Stimulated activated CD4-positive, alpha-beta T cell treated with anti-CD3 and anti-CD28 coated beads, Interleukin-15, amount 100 ng/mL, for 1 hour (primary cell): ENCODE measurements at places on chromosomes 7 and 10.

DNA sequence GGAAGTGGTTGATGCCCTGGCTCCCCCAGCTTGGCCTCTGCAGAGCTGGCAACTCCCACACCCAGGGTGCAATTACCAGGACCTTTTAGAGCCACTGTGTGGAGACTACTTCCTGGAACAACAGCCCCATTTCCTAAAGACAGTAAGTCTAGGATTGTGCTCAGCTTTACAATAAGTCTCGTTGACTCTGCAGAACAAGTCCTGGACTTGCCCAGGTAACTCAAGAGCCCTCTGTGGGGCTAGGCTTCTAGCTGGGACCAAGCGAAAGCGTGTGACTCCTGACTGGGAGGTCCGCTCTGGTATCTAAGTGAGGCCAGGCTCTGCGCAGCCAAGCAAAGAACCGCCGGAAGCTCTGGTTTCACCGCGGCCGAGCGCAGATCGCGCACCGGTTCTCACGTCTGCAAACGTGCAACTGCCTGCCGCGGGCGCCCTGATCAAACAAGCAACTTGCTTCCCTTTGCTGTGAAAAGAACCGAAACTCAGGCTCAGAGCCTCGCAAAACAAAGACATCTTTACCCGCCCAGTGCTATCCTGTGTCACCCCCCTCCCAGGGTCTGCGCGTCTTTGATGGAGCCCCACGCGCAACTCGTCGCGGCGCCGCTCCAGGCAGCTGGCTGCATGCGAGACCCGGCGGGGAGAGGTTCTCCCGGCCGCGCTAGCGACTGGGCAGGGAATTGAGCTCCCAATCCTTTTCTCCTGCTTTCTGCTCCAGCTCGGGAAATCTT lies 4.4 kb upstream of the PDLIM1 start:
- DNase-seq, result no peak

GRCh38 chr7:159028508-159029401 lies 115.9 kb downstream of the VIPR2 start:
- DNase-seq, result no peak

- no peak for DNase-seq
These were observed 56.3 kb upstream of the ZPBP start for GRCh38 chr7:50149369-50149768.

DNA sequence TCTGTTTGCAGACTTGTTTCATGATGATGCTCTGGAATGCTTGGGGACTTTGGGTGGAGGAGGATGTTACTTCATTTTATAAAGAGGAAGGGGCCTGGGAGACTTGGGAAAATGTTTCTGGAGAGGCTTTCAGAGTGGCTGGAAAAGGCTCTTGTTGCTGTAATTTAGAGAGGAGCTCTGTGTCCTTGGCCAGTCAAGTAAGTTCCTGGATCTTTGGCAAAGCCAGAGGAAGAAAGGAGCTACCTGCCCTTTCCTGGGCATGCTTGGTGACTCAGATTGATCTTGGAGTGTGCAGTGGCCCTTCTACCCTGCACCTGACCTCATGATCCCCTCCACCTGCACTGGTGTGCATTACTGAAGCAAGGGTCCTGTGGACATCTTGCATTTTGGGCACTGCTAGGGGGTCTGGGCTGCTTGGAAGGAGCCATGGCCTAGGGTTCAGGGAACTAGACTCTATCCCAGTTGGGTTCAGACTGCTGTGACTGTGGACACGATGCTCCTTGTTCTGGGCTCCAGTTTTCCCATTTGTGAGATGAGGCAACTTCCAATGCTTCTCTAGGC lies 56.1 kb downstream of the ADCYAP1R1 start:
- DNase-seq, result no peak

DNA sequence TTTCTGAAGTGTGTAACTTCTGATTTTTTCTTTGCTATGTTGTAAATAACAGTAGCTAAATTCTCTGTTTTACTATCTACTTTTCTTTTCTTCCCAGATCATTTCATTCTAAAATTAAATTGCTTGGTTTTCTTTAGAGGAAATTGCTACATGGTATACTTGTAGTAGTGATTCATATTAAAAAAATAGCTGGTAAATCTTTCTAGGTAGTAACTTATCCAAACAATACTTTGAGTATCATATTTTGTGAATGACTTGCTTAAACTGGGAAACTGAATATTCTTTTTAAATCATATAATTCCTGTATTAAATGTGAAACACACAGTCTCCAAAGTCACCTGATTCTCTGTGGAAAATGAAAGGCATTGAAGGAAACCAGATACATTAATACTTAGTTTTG lies 85.5 kb downstream of the ZNRF2 start:
- no peak for DNase-seq

GRCh38 chr7:30563326-30563942 lies 31.2 kb upstream of the GARS1 start:
- no peak for DNase-seq

- DNase-seq, result no peak
These were observed 25.0 kb downstream of the ABLIM1 start for GRCh38 chr10:114632869-114633715.

- peak; percentile 29 for DNase-seq
These were observed 1.5 kb upstream of the SKIDA1 start for GRCh38 chr10:21526860-21527597.
